ENCODE measurements at places on chromosomes 6 and 20.

DNA sequence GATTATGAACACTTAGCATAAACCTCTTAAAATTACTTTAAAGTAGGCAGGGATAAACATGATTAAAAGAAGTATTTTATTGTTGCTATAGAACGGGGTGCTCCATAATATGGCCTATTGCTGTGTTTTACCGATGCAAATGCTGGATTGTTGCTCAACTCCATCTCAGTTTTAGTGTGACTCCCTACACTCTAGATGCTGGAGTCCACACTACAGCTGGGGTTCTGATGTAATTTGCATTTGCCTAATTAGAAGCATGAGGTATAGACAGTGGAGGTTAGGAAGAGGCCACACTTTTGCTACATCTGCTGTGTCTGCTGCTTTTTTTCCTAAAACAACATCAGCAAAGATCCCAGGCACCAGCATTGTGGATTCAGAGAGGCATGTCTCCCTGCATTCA lies 6.7 kb upstream of the HMGN3 start:
- no peak for DNase-seq

- DNase-seq = no peak
These were observed 26.1 kb upstream of the GCNT2 start for GRCh38 chr6:10495029-10495428.

DNA sequence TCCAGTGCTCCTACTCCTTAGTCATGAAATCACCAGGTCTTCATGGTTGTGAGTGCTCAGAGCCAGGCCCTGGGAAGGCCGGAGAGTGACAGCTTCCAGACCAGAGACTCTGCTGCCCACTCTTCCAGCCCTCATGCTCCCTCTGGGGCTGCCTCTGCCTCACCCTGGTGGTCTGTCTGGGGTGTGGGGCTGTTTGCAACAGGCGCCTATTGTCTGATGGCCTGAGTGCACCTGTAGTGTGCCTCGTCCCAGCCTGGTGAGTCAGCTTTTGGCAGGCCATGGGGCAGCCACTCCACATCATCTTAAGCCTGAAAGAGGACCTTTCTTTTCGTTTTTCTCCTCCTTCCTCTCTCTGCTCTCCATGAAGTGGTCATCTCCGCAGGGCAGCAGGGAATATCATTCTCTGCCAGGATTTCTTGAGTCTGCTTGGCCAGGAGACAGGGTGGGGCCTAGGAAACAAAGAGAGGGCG lies 173.8 kb downstream of the VEGFA start:
- no peak for DNase-seq

GRCh38 chr20:50230871-50231560 lies 40.4 kb downstream of the CEBPB start:
- DNase-seq = peak; percentile 29

DNA sequence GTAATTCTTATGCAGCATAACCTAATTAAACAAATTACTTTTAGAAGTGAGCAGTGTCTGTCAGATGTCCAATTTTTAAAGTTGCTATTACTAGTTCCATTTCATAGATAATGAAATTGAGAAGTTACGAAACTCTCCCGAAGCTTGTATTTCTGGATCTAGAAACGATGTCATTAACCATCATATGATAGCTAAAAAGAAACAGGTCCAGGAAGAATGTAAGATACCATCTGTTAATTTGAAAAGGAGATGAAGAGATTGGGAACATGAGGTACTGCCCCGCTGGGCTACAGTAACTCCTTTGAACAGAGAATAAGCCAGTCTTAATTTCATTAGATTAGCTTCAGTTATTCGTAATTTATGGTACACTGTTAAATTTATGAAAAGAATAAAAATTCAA lies 47.5 kb upstream of the TMX4 start:
- no peak for DNase-seq

GRCh38 chr6:52284131-52284459 lies 447 bp downstream of the MCM3 start:
- peak; percentile 77 for DNase-seq

GRCh38 chr6:119661628-119662027 lies 312.1 kb upstream of the MAN1A1 start:
- no peak for DNase-seq

GRCh38 chr20:63315731-63316491 lies 22.9 kb downstream of the COL20A1 start:
- no peak for DNase-seq

GRCh38 chr20:57809661-57810172 lies 99.9 kb upstream of the PMEPA1 start:
- no peak for DNase-seq

DNA sequence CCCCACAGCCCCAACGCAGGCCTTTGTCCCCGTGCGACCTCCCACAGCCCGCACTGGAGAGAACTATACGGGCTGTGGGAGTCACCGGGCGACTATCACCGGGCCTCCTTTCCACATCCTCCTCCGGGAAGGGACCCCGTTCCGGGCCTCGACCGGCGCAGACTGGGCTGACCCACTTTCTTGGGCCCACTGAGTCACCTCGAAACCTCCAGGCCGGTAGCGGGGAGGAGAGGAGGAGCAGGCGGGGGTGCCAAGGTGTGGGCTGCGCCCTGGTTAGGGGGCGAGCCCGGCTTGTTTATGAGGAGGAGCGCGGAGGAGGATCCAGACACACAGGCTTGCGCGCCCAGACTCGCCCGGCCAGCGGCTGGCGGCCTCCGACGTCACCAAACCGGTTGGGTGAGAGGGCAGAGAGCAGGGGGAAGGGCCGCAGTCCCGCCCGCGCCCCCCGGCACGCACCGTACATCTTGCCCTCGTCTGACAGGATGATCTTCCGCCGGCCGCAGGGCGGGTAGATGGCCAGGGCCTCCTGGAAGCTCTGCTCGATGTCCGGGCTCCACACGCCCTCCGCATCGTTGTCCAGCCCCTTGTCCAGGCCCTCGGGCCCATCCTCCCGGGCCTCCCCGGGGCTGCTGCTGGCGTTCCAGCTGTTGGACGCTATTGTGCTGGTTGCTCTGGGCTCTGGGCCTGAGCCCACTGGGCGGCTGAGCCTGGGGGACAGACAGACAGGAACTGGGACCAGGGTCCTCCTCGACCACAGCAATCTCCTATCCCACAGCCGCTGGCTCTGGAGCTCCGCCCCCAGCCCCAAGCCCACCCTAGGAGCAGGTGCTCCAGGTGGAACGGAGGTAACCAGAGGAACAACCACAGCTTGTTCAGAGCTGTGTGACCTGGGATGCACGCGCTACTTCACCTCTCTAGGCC lies 10.6 kb downstream of the TEAD3 start:
- DNase-seq = no peak

- DNase-seq = no peak
These were observed 254.1 kb downstream of the PRL start for GRCh38 chr6:22042706-22043105.

DNA sequence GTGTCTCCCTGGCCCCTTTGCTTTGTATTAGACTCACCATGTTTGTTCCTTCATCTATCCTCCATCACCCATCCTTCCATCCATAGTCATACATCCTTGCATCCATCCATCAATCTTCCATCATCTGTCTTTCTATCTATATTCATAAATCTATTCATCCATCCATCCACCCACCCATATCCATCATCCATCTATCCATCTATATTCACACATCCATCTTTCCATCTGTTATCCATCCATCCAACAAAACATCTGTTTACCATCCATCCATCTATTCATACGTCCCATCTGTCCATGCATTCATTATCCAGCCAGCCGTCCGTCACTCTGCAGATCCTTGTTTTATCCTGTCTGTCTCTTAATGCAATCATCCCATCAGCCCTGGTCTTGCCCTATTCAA lies 10.6 kb downstream of the DDR1 start:
- peak; percentile 5 for DNase-seq

Data from osteoblast (primary cell).